ENCODE measurements at places on chromosomes 2 and 18. TPM values are rescaled to one million over a fixed set of nuclear protein-coding genes. Genes with fewer than 3 reads are reported as not detected.

The B3GNT7 gene
- not detected for total RNA-seq

The CDH2 gene
- total RNA-seq = 32.5 TPM

The SKOR2 gene
- not detected for total RNA-seq

The PLEK gene
- total RNA-seq = not detected

The VWA3B gene
- total RNA-seq = not detected

The RBBP8 gene
- total RNA-seq = 59.9 TPM

The POTEC gene
- total RNA-seq = 0.10 TPM

The POTEI gene
- 0.31 TPM for total RNA-seq

The TFCP2L1 gene
- total RNA-seq = not detected

The EPB41L3 gene
- 10.3 TPM for total RNA-seq

The TUBA3E gene
- total RNA-seq = 0.10 TPM

The IL37 gene
- total RNA-seq = not detected

The VIT gene
- total RNA-seq = 2.4 TPM

The SULT1C4 gene
- not detected for total RNA-seq

The CYS1 gene
- total RNA-seq = 1.1 TPM

The SOX11 gene
- total RNA-seq = 1.8 TPM

The FER1L5 gene
- not detected for total RNA-seq

The CCDC85A gene
- total RNA-seq = 0.14 TPM

The ME2 gene
- total RNA-seq = 42.6 TPM

The KCNK3 gene
- total RNA-seq = 0.12 TPM

The LYPD1 gene
- total RNA-seq = 37.9 TPM

The MPP4 gene
- not detected for total RNA-seq

The SELENOI gene
- total RNA-seq = 10.9 TPM

The SPC25 gene
- total RNA-seq = 31.9 TPM

The GALNT13 gene
- total RNA-seq = 12.8 TPM

The SRD5A2 gene
- total RNA-seq = not detected

The KCNF1 gene
- not detected for total RNA-seq

The NRP2 gene
- 9.9 TPM for total RNA-seq

The GCG gene
- not detected for total RNA-seq

The RNF138 gene
- 52.4 TPM for total RNA-seq

The ACVR1C gene
- total RNA-seq = 0.50 TPM

The GKN1 gene
- total RNA-seq = not detected

The CTLA4 gene
- total RNA-seq = not detected

The HOXD3 gene
- total RNA-seq = 0.70 TPM

The DSG4 gene
- total RNA-seq = not detected

The ARHGAP25 gene
- 0.56 TPM for total RNA-seq

The CRYGA gene
- not detected for total RNA-seq
